Kidney (tissue), 22 donors: ENCODE measurements at places on chromosomes 13 and 19.

GRCh38 chr19:55675661-55676354, 782 bp downstream of the EPN1 start:
- no peak for DNase-seq

DNA sequence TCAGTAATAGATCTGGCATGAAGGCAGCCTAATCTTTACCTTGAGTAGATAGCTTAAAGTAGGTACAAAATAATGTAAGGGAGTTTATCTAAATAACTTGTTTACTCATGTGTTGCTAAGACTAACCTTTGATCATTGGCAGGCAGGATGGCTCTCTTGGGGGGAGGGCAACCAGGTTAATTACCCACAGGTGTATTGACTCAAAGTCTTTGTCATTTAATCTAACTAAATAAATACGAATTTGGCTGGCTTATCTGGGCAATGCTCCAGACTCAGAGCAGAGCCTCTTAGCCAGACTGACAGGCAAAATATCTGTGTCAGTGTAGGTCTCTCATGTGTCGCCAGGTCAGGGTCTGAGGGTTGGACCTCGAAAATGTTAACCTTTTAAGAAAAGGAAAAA, 283.4 kb upstream of the KLHL1 start:
- peak; percentile 11 for DNase-seq

GRCh38 chr19:48102870-48103751, 7.5 kb downstream of the PLA2G4C start:
- DNase-seq, result peak; percentile 17

DNA sequence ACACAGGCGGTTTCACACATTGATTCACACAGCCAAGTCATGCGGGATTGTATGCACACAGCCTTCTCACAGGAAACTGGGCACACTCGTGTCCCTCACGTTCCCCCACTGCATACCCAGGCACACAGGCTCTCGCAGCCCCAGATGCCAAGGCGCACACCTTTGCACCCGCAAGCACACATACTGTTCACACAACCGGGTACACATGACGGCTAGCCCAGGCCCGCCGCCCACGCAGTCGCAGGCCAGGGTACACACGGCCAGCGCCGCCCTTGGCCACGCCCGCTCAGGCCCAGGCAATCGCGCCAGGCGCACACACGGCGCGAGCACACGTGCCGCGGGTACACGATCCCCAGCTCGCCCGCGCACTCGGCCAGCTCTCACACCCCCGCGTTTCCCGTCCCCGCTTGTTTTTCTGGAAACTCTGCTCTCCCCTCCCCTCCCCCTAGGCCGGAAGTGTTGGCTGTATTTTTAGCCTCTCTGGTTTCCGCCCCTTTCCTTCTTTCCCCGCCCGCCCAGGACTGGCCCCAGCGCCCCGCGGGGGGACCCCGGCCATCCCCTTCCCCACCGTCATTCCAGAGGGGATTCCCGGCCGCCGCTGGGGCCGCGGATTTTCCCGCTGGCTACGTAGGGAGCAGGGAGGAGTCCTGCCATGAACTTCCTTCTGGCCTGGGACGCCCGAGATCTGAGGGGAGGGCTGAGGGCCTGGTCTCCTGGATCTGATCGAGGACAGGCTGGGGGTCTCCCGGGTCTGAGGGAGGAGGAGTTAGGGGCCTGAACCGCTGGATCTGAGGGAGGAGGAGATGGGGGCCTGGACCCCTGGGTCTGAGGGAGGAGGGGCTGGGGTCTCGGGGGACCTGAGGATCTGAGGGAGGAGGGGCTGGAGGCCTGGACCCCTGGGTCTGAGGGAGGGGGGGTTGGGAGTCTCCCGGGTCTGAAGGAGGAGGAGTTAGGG, 4.0 kb upstream of the ZFP36 start:
- DNase-seq, result peak; percentile 98

GRCh38 chr19:34082289-34083077, 89.8 kb upstream of the LSM14A start:
- DNase-seq, result peak; percentile 47

- no peak for DNase-seq
Observed at GRCh38 chr19:30563691-30564090, 191.5 kb downstream of the ZNF536 start.

GRCh38 chr19:16514383-16515019, 18.3 kb downstream of the C19orf44 start:
- no peak for DNase-seq

GRCh38 chr13:48402325-48402932, 10.5 kb downstream of the LPAR6 start:
- no peak for DNase-seq

DNA sequence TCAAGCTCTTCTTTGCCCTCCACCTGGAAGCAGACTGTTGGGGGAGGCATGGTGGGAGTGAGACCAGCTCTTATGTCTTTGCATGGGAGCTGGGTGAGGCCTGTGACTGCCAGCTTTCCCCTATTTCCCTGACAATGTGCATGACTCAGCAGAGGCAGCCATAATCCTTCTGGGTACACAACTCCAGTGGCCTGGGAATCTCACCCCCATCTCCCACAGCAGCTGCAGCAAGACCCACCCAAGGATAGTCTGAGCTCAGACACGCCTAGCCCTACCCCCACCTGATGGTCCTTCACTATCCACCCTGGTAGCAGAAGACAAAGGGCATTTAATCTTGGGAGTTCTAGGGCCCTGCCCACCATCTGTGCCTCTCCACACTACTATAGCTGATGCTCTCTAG, 41.4 kb upstream of the FGF14 start:
- no peak for DNase-seq

DNA sequence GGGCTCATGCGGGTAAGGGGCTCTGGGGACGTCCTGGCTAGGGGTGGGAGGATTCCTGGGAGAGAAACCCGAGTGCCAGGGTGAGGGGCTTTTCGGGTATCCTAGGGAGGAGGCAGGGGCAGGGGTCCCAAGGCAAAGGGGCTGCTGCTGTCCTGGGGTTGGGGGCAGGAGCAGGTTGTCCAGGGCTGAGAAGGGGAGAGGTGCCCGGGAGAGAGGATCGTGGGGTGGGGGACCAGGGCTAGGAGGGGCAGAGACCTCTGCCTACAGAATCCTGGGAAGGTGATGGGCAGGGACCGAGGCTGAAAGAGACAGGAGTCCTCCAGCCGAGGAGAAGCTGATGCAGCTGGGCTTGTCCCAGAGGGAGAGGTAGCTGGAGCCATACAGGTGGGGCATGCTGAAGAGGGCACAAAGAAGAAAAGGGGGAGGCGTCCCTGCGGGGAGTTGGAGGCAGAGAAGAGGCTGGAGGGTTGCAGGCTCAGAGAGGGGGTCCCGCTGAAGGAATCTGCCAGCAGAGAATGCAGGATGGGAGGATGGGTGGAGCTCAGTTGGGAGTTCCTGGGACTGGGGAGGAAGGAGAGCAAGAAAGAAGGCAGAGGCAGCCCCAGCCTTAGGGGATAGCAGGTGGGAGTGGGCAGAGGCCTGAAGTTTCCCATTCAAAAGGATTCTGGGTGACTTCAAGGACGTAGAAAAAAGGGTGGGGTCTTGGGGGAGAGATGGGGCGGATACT, 574 bp downstream of the CYP2S1 start:
- DNase-seq, result no peak

- no peak for DNase-seq
Observed at GRCh38 chr13:51394724-51395123, 55.2 kb downstream of the SERPINE3 start.

DNA sequence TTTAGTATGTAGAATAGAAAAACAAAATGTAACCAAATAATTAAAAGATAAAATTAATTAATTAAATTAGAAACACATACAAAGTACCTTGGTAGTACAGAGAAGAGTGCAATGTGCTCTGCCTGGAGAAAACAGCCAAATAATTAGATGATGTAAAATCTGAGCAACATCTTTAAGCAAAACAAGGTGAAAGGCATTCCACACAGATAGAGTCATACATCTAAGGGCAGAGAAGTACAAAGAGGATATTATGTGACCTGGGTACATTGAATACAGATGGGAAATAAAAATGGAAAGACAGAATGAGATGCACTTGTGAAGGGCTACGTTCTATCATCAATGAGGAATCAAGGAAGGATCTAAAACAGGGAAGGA, 25.2 kb upstream of the FNDC3A start:
- no peak for DNase-seq

- no peak for DNase-seq
Observed at GRCh38 chr19:17324357-17325114, 10.1 kb downstream of the ANO8 start.

DNA sequence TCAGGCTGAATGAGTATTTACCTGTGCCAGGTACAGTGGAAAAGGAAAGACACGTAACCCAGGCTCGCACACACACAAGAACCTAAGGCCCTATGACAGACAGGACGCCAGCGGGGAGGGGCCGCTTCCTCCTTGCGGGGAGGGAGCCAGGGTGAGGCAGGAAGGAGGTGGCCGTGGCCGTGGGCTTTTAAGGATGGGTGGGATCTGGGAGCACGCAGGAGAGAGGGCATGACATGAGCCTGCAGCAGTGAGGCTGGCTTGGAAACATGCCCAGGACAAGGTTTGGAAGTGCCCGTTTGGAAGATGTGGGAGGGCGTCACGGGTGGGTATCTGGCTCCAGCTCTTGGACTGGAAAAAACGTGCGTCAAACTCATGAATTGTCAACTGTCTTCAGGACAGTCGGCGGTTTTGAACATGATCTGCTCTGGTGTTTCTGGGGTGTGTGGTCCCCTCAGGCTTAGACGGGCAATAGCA, 20.1 kb downstream of the SH3GL1 start:
- DNase-seq, result no peak

- DNase-seq, result peak; percentile 46
Observed at GRCh38 chr13:99967498-99967868, 4.1 kb downstream of the ZIC5 start.

DNA sequence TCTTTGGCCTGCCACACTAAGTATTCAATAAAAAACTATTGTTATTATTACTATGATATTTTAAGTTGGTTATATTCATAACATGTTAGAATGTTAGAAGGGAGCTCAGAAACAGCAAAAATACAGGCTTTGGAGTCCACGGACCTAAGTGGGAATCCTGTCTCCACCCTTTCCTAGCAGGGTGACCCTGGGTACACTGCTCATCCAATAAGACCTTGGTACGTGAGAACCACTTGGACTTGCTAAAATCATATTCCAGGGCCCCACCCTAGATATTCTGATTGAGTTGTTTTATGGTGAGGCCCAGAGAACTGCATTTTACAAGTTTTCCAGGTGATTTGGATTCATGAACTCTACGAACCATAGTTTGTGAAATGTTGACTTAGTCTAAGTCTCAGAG, 47.4 kb upstream of the KL start:
- no peak for DNase-seq

- DNase-seq, result no peak
Observed at GRCh38 chr13:98480915-98481877, 95.7 kb downstream of the STK24 start.

- no peak for DNase-seq
Observed at GRCh38 chr19:29571181-29571580, 34.9 kb upstream of the POP4 start.

DNA sequence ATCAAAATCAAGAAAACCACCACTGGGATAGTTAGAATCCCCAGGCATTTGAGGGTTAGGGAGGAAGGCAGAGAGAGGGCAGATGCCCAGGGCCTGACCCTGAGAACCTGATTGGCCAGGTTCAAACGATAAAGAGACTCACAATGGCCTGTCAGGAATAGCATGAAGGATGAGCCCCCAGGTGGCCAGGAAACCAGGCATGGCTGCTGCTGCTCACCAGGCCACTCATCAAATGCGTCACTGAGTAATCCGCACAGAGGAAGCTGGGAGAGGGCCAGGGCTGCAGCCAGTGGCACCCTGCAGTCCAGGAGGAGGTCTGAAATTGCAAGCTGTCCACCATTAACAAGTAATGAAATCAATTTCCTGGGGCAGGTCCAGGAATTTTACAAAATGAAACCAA, 111.3 kb downstream of the KATNAL1 start:
- peak; percentile 59 for DNase-seq

DNA sequence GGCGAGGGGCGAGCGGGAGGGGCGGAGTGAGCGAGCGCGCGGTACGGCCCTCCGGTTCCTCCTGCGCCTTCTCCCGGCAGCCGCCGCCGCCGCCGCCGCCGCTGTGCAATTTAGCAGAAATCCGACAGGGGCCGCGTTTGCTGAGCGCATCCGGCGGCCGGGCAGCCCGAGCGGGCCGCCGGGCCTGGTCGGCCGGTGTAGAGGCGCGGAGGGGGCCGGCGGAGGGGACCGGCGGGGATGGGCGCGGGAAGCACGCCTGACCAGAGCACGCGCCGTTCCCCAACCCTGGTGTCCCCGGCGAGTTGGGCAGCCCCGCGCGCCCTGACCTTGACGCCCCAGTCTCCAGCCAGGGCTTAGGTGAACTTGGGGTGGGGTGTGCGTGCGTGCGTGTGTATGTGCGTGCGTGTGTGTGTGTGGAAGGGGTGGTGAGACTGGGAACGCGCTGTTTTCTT, 144.5 kb upstream of the ZNF536 start:
- DNase-seq, result peak; percentile 84

DNA sequence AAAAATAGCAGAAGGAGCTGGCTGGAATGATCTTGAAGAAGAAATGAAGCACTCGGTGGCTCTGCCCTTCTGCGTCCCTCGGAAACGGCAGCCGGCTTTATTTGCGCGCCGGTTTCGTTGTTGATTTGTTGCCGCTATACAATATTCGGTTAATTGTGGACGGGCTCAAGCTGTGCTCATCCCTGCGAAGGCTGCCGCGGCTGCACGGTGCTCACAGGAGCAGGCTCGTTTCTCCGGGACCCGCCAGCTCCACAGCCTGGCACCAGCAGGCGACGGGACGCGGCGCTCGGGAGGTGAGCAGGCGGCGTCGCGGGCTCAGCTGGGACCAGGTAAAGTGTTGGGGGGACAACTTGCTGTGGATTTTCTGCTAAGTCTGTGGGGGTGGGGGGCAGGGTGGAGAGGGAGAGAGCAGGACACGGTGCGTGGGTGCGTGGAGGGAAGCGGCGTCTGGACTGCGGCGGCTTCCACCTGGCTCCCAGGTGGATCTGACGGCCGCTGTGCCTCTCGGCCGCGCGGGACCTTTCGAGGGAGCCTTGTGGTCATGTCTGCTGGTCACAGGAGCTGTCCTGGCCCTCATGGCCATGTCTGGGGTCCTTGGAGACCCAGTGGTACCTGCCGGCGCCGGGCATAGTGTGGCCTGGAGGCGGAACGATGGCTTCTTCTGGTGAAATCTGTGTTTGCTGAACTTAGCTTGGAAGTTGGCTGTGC, 90.9 kb downstream of the TEX29 start:
- no peak for DNase-seq

DNA sequence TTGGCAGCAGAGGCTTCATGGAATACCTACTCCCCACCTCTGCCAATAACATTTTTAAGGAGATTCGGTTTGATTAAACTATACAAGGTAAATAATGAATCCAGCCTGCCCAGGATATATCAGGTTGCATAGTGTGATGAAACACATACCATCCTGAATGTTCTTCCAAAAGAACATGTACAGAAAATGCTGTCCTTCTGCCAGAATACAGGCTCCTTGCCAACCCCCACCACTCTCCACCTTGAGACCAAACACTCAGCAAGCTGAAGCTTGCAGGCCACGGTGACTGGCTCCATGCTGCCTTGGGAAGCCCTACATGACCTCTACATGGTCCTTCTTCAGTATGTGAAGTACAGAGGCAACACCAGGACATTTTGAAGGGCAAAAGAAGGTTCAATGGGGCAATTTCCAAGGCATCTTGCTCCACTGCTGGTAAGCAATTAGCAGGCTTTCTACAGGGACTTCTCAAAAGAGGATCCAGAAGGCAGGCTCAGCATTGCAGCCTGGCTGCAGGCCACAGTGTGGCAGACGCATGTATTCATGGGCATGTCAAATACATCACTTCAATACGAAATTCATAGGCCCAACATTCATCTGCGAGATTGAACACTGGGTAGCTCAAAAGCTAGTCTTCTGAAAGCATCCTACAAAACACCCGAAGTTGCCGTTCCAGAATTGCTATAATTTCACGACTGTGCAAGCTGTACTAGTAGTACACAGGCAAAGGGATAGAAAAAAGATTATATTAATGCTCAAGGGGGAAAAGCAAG, 62.4 kb upstream of the SERP2 start:
- DNase-seq, result no peak

GRCh38 chr19:55646889-55647731, 902 bp upstream of the CCDC106 start:
- no peak for DNase-seq
